ENCODE measurements at places on chromosomes 16 and 17.

DNA sequence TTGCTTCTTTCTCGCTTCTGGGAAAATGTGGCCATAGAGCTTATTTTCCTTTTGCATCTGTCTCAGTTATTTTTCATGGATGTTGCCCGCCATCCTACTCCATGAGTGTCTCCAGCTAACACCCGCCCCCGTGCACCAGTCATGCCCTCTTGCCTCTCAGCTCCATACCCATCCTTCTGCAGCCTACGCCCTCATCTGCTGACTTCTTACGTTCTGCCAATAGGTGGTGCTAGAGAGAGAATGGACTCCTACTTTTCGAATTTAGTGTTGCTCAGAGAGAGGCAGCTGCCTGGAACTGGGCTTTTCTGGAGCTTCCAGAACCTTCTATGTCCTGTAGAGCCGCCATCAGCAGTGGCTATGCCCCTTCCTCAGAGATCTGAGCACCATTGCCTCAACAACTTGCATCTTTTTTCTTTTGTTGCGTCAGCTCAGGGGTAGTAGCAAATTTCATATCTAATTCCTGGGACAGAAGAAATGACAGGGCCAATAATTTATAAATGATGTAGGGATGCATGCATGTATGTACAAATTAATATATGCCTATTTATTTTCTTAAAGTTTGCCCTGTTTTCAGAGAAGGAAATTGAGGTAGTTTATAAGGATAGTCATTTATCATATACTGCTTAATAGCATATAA is 119.7 kb upstream of the MYOCD start:
- no peak for DNase-seq

DNA sequence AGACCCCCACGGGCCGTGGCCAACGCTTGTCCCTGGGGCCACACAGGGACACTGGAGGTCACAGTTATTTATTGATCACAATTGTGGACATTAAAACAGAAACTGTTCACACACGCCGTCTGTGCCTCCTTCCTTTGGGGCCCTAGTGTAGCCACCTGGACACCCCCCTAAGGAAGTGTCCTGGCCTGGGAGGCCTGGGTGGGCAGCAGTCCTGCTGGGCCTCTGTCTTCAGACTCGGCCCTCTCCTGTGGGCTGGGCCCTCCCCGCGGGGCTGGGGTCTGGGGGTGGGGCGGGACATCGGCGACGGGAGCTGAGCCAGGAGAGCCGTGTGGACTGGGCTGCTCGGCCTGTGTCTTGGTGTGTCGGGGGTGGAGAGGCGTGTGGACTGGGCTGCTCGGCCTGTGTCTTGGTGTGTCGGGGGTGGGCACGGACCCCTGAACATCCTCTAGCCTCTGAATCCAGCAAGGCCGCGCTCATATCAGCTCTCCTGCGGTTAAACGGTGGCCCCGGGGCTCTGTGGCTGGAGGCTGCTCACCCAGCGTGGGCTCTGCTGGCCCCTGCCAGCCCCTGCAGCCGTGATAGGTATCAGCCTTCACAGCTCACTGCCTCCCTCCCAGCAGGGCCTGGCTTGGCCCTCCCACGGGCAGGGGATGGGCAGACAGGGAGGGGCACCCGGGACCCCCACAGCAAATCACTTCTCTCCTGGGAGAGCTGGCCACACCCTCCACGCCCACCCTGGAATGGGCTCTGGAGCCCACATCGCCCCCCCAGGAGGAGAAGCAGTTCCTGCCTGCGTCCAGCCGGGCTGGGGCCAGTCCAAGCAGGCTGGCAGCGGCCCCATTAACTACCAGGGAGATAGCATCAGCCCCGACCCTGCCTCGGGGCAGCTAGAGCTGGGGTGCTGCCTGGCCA is 1.1 kb upstream of the NHLRC4 start:
- DNase-seq: no peak

GRCh38 chr17:70074956-70075355 is at the start of gene KCNJ16:
Gene KCNJ16, plus strand, starts transcription at chr17:70075225. Its CDS starts 56,863 bp downstream, at chr17:70132088.
- DNase-seq: no peak

DNA sequence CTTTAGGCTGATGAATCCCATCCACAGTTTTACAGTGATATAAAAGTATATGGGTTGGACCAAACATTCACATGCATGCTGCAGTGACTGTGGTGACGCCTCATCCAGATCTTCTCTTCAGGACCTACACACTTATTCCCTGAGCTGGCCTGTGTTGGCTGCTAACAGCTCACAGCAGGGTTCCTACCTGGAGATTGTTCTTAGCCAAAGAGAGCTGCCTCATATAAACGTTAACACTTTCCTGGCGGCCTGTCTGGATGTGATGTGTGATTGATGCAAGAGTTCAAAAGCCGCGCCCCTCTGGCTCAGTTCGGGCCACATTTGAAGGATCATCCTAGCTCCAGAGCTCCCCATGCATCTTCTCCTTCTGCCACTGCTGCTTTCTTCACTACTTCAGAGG is 93.0 kb upstream of the NETO2 start:
- DNase-seq: no peak

GRCh38 chr17:74430385-74430705 is 1.5 kb upstream of the GPRC5C start:
- DNase-seq: no peak

DNA sequence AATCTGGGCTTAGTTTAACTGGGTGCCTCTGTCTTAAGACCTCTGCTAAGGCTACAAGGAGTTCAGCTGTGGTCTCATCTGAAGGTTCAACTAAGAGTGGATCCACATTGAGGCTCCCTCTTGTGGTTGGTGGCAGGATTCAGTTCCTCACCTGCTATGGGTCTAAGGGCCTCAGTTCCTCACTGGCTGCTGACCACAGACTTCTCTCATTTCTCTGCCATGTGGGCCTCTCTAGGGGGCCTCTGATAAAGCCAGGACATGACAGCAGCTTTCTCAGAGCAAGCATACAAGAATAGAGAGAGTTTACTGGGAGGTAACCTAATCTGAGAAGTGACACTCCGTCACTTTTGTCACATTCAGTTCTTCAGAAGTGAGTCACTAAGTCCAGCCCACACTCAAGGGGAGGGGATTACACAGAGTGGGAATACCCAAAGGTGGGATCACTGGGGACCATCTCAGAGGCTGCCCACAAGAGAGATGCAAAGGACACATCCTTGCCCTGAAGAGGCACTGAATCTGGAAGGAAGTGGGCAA is 19.2 kb upstream of the ABAT start:
- DNase-seq: no peak

DNA sequence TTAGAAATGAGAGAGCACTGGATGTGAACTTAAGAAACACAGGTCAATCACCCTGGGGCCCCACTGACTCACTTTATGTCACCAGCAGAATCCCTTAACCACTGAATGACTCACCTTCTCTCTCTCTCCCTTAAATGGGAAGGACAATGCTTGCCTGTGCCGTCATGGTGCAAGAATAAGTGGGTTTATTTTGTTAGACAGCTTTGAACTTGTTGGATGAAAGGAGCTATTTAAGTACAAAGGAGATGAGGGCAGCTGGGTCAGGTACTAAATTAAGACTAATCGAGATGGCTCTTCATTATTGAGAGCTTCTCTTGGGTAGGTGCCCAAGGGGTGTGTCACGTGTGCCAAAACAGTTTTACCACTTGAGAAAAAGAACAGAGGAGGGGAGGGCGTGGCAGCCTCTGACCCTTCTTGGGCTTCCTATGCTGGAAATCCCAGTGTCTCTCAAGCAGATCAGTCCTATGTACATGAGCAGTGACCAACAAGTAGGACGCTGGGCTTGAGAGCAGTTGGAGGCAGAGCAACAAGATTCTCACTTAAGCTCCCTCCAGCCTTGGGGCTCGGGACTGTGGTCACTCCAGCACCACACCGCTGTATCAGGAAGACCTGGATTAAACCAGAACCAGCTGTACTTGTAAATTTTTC is 6.7 kb upstream of the KRT31 start:
- no peak for DNase-seq

DNA sequence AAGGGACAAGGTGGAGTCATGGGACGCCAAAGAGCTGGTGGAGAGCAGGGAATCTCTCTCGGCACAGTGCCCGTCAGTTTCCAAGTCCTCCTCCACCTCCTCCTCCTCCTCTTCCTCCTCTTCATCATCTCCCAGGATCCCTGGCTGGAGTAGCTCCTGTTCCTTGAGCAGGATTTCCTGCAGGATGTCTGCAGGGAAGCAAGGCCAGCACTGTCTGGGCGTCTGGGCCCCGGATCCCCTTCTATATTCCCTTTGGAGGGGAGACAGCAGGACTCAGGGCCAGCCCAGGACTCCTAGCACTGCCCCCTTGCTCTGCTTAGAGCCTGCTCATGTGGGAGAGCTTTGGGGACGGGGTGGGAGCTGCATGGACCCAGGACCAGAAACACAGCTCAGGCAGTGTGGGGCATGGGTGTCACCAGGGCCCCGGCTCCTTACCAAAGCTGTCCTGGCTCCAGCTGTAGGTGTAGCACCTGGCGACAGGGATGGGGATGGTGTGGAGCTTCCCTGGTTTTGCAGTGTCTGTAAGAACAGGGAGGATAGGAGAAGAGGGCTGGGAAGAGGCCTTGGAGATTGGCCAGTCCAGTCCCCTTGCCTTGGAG is 21.3 kb upstream of the PIK3R6 start:
- no peak for DNase-seq

DNA sequence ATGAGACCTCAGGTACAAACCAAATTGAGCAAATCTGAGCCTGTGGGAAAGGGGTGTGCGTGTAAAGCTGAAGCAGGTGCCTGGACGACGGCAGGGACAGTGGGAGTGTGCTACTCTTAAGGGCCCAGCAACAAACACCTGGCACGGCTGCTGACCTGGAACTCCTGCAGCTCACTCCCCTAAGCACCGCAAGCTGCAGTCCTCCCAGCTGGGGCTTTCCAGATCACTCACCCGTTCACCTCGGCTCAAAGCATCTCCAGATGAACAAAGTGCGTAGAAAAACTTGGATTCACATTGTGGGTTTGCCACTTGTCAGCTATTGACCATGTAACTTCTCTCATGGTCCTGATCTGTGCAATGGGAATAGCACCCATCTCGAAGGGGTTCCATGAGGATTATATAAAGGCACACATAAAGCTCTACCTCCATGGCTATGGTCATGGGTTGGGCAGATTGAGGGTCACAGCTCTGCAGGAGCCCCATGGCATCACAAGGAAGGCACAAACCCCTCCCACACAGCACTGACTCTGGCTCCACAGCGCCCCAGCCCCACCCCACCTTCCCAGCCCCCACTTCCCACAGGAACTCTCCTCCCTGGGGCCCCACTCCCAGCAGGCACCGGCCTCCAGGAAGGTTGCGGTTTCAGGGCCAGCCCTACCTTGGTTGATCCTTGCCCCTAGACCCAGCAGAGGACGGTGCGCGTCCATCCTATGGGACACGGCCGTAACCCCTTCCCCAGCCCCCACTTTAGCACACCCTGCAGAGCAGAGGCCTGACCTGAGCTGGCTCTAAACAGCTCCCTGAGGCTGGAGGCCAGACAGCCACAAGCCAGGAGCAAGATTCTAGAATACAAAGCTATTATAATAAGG is 21.9 kb downstream of the ST3GAL2 start:
- DNase-seq: no peak

DNA sequence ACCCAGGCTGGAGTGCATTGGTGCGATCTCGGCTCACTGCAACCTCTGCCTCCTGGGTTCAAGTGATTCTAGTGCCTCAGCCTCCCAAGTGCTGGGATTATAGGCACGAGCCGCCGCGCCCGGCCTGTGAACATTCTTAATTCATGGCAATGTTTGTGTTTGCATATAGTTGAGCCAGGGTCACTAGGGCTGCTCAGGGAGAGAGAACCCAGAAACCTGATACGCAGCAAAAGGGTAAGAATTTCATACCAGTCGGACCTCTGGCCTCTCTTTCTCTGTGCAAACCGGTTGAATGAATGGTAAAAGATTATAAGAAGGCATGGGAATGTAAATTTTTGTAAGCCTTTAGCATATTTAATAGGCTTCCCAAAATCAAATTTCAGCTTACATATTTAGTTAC is 6.9 kb upstream of the TMEM98 start:
- no peak for DNase-seq

DNA sequence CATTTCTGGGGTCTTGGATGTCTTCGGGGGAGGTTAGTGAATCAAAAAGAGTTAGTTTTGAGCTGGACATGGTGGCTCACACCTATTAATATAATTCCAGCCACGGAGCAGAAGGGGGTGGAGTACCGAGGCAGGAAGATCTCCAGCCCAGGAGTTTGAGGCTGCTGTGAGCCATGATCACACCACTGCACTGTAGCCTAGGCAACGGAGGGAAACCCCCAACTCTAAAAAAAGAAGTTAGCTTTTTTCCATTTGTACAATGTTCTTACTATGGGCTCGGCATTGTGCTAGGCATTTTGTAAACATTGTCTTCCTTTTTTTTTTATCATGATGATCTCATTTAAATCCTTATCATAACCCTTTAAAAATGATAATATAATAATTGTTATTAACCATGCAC is 8.3 kb upstream of the SNF8 start:
- no peak for DNase-seq

DNA sequence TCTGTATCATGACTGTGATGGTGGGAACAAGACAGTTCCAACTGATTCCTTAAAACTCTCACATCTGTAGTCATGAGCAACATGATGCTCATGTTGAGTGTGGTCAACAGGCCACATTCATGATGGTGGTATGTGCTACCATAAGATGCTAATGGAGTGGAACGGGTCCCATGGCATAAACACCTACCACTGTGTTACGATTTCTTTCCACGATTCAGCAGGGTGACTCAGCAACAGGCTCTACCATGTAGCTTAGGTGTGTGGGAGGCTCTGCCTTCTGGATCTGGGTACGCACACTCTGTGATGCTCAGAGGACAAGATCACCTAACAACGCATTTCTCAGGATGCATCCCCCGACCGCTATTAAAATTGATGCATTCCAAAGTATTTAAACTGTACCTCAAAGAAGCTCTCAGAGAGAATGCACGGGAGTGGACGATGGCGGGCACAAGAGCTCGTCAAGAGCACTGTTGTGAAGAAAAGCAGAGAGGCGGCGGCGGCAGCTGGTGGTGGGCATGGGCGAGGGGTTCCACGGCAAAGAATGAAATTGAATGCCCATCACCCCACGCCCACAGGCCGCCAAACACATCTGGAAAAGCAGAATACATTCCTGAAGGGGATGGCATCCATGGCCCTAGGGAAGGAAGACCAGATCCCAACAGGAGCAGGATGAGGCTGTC is 133.3 kb downstream of the ZNF778 start:
- no peak for DNase-seq

- DNase-seq: no peak
Observed at GRCh38 chr16:13631916-13632315, 288.0 kb upstream of the ERCC4 start.

DNA sequence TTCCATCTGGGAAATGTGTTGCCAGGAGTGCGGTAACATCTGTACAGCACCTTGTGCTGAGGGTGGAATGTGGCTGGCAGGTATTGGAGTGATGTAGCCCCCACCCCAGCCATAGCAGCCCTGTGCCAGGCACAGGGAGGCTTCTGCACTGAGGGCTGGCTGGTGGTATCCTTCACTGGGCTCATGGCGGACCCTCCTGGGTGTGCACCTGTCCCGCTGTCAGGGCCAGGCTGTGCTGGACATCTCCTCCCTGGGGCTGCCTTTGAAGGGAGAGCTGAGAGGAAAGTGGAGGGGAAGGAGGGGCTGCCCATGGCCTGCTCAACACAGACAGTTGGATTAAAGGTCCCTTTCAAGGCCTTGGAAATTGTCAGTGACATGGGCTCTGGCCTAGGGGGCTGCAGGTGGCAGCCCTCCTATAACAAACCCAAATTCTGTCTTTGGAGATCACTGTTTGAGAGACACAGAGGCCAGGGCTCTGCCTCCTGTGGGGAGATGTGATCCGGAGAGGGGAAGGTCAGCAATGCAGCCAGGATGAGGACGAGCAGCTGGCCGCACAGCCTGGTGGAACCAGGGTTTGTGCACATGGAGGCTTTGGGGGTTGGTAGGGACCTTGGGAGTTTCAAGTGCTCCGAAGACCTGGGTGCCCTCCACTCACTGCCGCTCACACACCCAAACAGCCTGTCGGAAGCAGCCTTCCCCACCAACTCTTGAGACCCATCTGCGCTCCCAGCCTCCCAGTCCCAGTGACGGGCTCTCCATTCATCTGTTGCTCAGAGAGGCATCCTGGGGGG is 22.8 kb downstream of the NKD1 start:
- no peak for DNase-seq
